ENCODE measurements at places on chromosomes 5 and 9. TPM values are rescaled to one million over a fixed set of nuclear protein-coding genes. Genes with fewer than 3 reads are reported as not detected.

The ENG gene
- total RNA-seq, result 25.9 TPM

The PCDHGA9 gene
- total RNA-seq, result 0.17 TPM

The SPINK6 gene
- total RNA-seq, result not detected

The SNX2 gene
- total RNA-seq, result 75.2 TPM

The PCDHA4 gene
- not detected for total RNA-seq

The CBY3 gene
- not detected for total RNA-seq

The C9 gene
- not detected for total RNA-seq

The FOXD4L3 gene
- not detected for total RNA-seq

The CDH6 gene
- total RNA-seq, result 5.8 TPM

The HACD4 gene
- total RNA-seq, result 4.1 TPM

The ADAMTSL2 gene
- 0.10 TPM for total RNA-seq

The RGMB gene
- 29.9 TPM for total RNA-seq

The IGFBPL1 gene
- total RNA-seq, result 5.5 TPM

The TMEM215 gene
- not detected for total RNA-seq

The CDH9 gene
- total RNA-seq, result not detected

The KCNN2 gene
- 0.15 TPM for total RNA-seq

The PCDH12 gene
- not detected for total RNA-seq

The ENDOG gene
- 10.3 TPM for total RNA-seq

The EPB41L4B gene
- total RNA-seq, result 4.7 TPM

The LTC4S gene
- not detected for total RNA-seq

The KIF12 gene
- 0.12 TPM for total RNA-seq

The ZNF782 gene
- 2.0 TPM for total RNA-seq

The PTPRD gene
- not detected for total RNA-seq

The PALM2AKAP2 gene
- total RNA-seq, result 3.7 TPM

The FBLL1 gene
- 0.81 TPM for total RNA-seq

The LPAR1 gene
- 33.8 TPM for total RNA-seq

The MELK gene
- total RNA-seq, result 124 TPM

The CDHR2 gene
- total RNA-seq, result not detected

The TRMO gene
- total RNA-seq, result 18.4 TPM

The IER5L gene
- 43.1 TPM for total RNA-seq

The IFNA6 gene
- not detected for total RNA-seq

The RETREG1 gene
- total RNA-seq, result 2.2 TPM

The FNBP1 gene
- total RNA-seq, result 24.2 TPM

The QRFP gene
- not detected for total RNA-seq

The COQ4 gene
- 54.8 TPM for total RNA-seq

The ITGA1 gene
- total RNA-seq, result 36.6 TPM

The IL5 gene
- total RNA-seq, result not detected
